ENCODE measurements at places on chromosomes 6 and 20. TPM values are rescaled to one million over a fixed set of nuclear protein-coding genes. Genes with fewer than 3 reads are reported as not detected.

TOX2 gene
- 0.38 TPM for total RNA-seq

GRCh38 chr6:159533568-159533967 lies 159.5 kb downstream of the SOD2 start:
- peaks cover 18% of the 10 kb centered on the region for H3K27me3 ChIP-seq
- DNase-seq, result no peak
- H3K36me3 ChIP-seq, result no peaks in the 10 kb centered on the region
- H3K4me1 ChIP-seq, result no peaks in the 10 kb centered on the region
- H3K27ac ChIP-seq, result no peak overlapping the region
- H3K4me3 ChIP-seq, result no peak overlapping the region

DNA sequence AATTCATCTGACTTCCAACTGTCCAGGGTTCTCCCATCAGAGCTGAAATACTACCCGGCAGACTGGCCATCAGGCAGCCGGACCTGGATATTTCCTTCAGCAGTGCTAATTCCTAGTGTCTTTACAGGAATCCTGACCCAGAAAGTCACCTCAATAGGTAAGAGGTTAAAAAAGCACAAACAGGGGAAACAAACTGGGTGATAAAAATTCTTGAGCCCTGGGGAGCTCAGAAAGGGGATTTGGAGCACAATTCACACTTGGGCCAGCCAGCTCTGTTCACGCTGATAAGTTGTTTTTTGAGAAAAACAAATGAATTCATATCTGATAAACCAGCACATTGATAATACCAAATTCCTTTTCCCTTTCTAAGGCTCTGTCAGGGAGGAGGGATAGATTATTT lies 104.0 kb downstream of the EDN1 start:
- no peak overlapping the region for H3K4me3 ChIP-seq
- no peak overlapping the region for H3K27ac ChIP-seq
- no peak for DNase-seq
- no peaks in the 10 kb centered on the region for H3K27me3 ChIP-seq

EPPIN gene
- total RNA-seq, result not detected

EPHA7 gene
- total RNA-seq, result not detected

GRCh38 chr20:62736026-62736406 lies 27.4 kb downstream of the NTSR1 start:
- no peak overlapping the region for H3K4me3 ChIP-seq
- H3K27me3 ChIP-seq, result peaks cover 3% of the 10 kb centered on the region
- H3K4me1 ChIP-seq, result peaks cover 40% of the 10 kb centered on the region
- no peaks in the 10 kb centered on the region for H3K36me3 ChIP-seq
- H3K27ac ChIP-seq, result no peak overlapping the region

CALHM6 gene
- total RNA-seq, result 4.2 TPM

SEMG1 gene
- not detected for total RNA-seq

CUL9 gene
- total RNA-seq, result 107 TPM

SLC24A3 gene
- 0.20 TPM for total RNA-seq

CST4 gene
- total RNA-seq, result not detected

- peak within 1 kb of the TSS; percentile 94 for H3K27ac ChIP-seq
- peak within 1 kb of the TSS; percentile 65 for H3K4me3 ChIP-seq
- peaks cover 34% of the 10 kb centered on the region for H3K4me1 ChIP-seq
- peak; percentile 82 for DNase-seq
- H3K36me3 ChIP-seq, result peaks cover 10% of the 10 kb centered on the region
- H3K27me3 ChIP-seq, result no peaks in the 10 kb centered on the region
Observed at GRCh38 chr20:35277531-35278395, at the start of gene MMP24OS. TSS of gene MMP24OS (minus strand) at chr20:35278122. CDS start at chr20:35277929, 193 bp downstream.

DNA sequence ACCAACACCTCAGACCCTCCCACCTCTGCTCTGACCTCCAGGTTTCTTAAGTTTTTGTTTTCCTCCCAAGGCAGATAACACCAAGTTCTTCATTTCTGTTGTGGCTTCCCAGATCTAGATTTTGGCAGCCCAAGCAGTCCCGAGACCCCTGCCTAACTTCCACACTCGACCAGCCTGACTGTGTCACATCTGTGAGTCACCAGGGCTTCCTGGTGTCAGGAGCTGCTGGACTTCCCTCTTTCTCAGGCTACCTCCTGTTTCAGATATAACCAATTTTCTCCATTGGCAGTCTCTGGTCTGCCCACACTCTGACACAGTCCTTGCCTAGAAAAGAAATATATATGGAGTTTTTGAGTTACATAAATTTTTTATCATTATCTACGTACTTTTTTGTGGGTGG lies 46.1 kb upstream of the CCN6 start:
- no peak overlapping the region for H3K4me3 ChIP-seq
- no peak overlapping the region for H3K27ac ChIP-seq
- DNase-seq, result no peak
- no peaks in the 10 kb centered on the region for H3K27me3 ChIP-seq
- no peaks in the 10 kb centered on the region for H3K36me3 ChIP-seq

DNA sequence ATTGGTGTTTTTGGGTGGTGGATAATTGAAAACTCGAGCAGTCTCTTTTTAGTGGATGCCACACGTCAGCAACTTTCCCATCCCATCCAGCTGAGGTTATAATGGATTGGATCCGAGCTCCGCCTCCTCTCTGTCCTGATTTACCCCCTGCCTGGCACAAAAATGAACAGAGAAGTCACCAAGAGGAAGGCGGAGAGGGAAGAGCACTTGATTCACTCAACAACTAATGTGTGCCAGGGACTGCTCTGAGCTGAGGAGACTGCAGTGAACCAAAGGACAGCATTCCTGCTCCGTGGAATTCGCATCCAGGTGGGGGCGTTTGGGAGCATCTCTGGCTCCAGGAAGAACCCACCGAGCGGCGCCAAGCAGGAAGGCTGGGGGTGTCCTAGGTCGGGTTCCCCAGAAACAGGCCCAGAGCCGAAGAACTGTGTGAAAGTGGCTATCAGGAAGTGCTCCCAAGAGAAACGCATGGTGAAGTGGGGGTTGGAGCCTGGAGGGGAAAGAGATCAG lies 95.8 kb upstream of the NAA20 start:
- no peaks in the 10 kb centered on the region for H3K27me3 ChIP-seq
- no peak overlapping the region for H3K4me3 ChIP-seq
- H3K27ac ChIP-seq, result no peak overlapping the region
- H3K36me3 ChIP-seq, result no peaks in the 10 kb centered on the region
- no peak for DNase-seq

- H3K4me1 ChIP-seq, result peaks cover 37% of the 10 kb centered on the region
- H3K4me3 ChIP-seq, result no peak overlapping the region
- DNase-seq, result no peak
- no peaks in the 10 kb centered on the region for H3K36me3 ChIP-seq
- H3K27me3 ChIP-seq, result no peaks in the 10 kb centered on the region
- H3K27ac ChIP-seq, result no peak overlapping the region
Observed at GRCh38 chr6:33908025-33908424, 104.2 kb upstream of the MLN start.

- H3K27ac ChIP-seq, result no peak overlapping the region
- no peaks in the 10 kb centered on the region for H3K4me1 ChIP-seq
- no peaks in the 10 kb centered on the region for H3K27me3 ChIP-seq
- H3K36me3 ChIP-seq, result no peaks in the 10 kb centered on the region
- H3K4me3 ChIP-seq, result no peak overlapping the region
Observed at GRCh38 chr6:146444189-146444588, 99.4 kb upstream of the RAB32 start.

DNA sequence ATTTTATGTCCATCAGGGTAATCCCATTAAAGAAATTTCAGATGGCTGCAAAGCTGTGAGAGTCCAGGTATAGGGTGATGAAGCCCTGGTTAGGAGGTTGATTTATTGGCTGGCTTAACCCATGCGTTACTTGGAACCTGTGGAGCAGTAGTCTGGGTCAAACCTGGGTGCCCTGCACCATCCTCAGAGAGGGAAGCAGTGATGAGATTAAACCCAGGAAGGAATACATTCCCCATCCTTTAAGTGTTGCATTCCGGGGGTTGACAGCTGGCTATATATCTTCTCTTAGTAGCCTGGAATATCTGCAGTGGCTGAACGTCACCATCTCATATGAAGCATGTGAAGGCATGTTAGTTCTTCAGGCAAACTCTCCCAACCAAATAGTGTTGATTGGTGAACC lies 44.9 kb upstream of the JAG1 start:
- no peak overlapping the region for H3K4me3 ChIP-seq
- no peaks in the 10 kb centered on the region for H3K36me3 ChIP-seq
- no peak overlapping the region for H3K27ac ChIP-seq
- no peaks in the 10 kb centered on the region for H3K27me3 ChIP-seq

GRCh38 chr20:50005471-50005981 lies 22.7 kb downstream of the SNAI1 start:
- H3K36me3 ChIP-seq, result no peaks in the 10 kb centered on the region
- H3K4me1 ChIP-seq, result no peaks in the 10 kb centered on the region
- H3K27me3 ChIP-seq, result no peaks in the 10 kb centered on the region
- no peak for DNase-seq
- no peak overlapping the region for H3K4me3 ChIP-seq
- H3K27ac ChIP-seq, result no peak overlapping the region

DNA sequence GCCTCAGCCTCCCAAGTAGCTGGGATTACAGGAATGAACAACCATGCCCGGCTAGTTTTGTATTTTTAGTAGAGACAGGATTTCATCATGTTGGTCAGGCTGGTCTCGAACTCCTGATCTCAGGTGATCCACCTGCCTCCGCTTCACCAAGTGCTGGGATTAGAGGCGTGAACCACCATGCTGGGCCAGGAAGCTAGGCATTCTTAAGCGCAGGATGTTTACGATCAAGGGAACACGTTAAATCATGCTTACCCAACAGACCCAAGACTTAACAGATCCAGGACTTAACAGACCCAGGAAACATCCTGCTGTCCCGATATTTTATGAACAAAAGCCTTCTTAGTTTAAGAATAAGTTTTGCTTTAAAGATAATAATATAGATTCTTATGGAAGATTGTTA lies 9.1 kb downstream of the PTGIS start:
- no peak overlapping the region for H3K4me3 ChIP-seq
- H3K27me3 ChIP-seq, result peaks cover 3% of the 10 kb centered on the region
- no peak overlapping the region for H3K27ac ChIP-seq
- no peak for DNase-seq
- no peaks in the 10 kb centered on the region for H3K4me1 ChIP-seq

GRCh38 chr6:116764961-116765841 lies at the start of gene FAM162B:
TSS of gene FAM162B (minus strand) at chr6:116765719. CDS start at chr6:116765576, 143 bp downstream.
- H3K4me1 ChIP-seq, result peaks cover 8% of the 10 kb centered on the region
- H3K27ac ChIP-seq, result no peak within 1 kb of the TSS
- H3K27me3 ChIP-seq, result peaks cover 23% of the 10 kb centered on the region
- no peak for DNase-seq

GRCh38 chr6:156585859-156586258 lies 191.3 kb upstream of the ARID1B start:
- no peaks in the 10 kb centered on the region for H3K27me3 ChIP-seq
- no peaks in the 10 kb centered on the region for H3K36me3 ChIP-seq
- no peak overlapping the region for H3K27ac ChIP-seq
- no peaks in the 10 kb centered on the region for H3K4me1 ChIP-seq
- DNase-seq, result no peak
- no peak overlapping the region for H3K4me3 ChIP-seq

- DNase-seq, result peak; percentile 9
- H3K4me1 ChIP-seq, result peaks cover 24% of the 10 kb centered on the region
Observed at GRCh38 chr6:43274916-43275597, 23.0 kb upstream of the SLC22A7 start.

GNAS-AS1 gene
- 1.2 TPM for total RNA-seq

TP53TG5 gene
- 0.16 TPM for total RNA-seq

DNA sequence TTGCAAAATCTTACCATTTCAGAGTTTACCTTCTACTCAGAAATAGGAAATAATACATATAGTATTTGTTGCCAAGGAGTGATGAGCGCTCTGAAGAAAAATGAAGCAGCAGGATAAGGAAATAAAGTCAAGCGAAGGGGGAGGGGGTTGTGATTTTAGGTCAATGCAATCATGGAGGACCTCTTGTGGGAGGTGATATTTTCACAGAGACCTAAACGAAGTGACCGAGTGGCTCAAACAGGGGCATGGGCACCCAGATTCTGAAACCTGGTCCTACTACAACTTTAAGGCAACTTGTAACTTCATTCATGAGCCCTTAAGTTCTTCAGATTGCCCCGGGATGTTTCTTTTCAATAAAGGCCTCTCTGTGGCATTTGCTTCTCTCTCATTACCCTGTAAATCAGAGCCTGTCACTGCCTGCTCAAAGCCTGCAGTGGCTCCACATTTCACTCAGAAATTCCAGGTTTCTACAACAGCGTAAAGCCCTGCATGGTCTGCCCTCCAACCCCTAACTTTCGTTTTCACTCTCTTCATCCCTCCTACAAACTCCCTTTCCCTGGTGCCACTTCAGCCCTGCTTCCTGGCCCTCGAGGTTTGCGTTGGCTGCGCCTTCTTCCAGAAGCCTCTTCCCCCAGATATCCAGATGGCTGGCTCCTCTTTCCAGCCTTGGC lies 162.7 kb downstream of the TBC1D7 start:
- peaks cover 2% of the 10 kb centered on the region for H3K4me1 ChIP-seq
- H3K36me3 ChIP-seq, result no peaks in the 10 kb centered on the region
- H3K27ac ChIP-seq, result no peak overlapping the region
